Kidney glomerular epithelial cell (primary cell): ENCODE measurements at places on chromosomes 3 and 15.

DNA sequence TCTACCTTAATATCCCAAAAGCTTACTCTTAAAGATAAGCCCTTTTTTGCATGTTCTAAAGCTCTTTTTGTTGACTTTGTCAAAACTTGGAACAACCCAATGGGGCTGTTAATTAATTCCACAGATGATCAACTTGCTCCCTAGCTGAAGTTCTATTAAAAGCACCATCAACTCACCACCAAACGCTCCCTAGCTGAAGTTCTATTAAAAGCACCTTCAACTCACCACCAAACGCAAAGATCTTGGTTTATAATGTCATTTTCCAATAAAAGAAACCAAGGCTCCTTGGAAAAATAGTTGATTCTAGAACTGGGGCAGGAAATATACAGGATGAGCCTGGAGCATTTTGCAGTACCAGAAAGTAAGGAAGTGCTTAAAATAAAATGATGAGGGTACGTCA is 122.3 kb upstream of the STT3B start:
- DNase-seq = no peak

- DNase-seq = no peak
These were observed 13.4 kb downstream of the HACD2 start for GRCh38 chr3:123571264-123571972.

GRCh38 chr3:14411166-14411526 is 8.7 kb downstream of the SLC6A6 start:
- DNase-seq = no peak

DNA sequence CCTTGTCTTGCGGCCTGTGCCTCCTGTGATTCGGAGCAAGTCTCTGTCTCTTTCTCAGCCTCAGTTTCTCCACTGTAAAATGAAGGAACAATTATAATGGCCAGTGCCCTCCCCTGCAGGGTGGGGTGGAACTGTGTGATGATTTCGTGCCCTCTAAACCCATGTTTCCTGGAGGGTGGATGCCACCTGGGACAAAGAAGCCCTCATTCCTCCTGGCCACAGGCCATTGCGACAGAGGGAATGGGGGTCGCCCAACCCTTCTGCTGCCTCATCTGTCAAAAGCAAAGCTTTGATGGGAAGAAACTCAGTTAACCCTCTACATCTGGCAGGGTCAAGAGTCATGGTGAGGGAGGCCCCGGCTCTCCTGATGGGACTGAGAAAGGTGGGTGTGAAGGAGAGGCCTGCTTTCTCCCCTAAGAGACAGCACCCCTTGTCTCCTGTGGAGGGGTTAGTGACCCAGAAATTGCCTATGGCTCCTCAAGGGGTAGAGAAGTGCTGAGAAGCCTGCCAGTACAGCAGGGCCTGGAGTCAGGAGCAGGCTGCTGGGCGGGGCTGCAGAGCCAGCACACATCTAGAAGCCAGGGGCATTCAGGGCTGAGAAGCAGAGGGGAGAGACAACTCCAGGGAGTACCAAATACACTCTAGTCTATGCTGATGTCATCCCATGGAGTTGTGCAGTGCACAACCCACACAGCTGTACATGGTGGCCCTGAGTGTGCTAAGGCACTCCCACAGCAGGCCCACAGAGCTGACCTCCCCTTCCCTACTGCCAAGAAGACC is 61.0 kb downstream of the PLXNA1 start:
- no peak for DNase-seq

- DNase-seq = no peak
These were observed 17.2 kb downstream of the IMPG2 start for GRCh38 chr3:101303089-101303731.
